CD4-positive, alpha-beta T cell treated with Interleukin-10 for 1 hour (primary cell): ENCODE measurements at places on chromosomes 16 and 17.

GRCh38 chr16:17803625-17804410 is 333.1 kb upstream of the XYLT1 start:
- DNase-seq, result no peak

DNA sequence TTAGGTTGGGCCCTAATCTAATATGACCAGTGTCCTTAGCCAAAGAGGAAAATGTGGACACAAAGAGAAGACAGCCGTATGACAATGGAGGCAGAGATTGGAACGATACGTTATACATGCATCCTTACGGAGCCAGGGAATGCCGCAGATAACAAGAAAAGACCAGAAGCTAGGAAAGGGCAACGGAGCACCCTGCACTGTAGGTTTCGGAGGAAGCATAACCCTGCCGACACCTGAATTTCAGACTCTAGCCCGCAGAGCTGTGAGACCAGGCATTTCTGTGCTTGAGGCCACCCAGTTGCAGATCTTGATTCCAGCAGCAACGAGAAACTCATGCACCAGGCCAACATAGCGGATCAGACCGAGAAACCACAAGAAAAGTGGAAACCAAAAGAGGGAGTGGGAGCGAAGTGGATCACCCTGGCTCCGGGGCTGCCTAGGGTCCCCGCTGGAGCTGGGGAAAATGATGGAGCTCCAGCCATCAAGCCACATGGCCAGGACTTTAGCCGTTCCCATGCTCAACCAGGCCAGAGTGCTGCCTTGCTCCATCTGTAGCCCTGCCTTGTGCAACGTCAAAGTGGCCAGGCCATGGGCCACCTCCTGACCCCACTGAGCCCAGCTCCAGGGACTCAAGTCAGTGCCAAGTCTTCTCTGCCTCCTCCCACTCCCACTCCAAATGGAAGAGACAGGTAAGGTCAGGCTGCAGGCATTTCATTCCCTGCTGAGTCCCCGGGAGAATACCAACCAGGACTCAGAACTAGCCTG is 51.7 kb upstream of the RPL38 start:
- no peak for DNase-seq

- DNase-seq, result no peak
These were observed 41.1 kb upstream of the KLHDC4 start for GRCh38 chr16:87806641-87807546.

GRCh38 chr17:33987162-33987561 is 267.9 kb upstream of the CCL2 start:
- DNase-seq, result no peak

GRCh38 chr17:46742565-46743270 is 75.8 kb downstream of the WNT3 start:
- DNase-seq, result no peak

DNA sequence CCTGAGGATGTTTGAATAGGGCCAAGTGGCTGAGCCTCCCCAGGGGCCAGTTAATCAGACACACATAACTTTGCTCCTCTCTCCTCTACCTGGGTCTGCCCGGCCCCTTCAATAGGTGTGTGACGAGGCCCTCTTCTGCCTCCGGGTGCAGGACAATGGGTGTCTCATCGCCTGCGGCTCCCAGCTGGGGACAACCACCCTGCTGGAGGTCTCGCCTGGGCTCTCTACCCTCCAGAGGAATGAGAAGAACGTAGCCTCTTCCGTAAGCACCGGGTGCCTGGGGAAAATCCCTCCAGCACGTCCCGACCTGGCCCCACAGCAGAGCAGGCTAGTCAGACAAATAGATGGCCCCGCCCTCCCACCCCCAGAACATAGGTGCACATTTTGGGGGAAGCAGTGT is 16.1 kb upstream of the KIF19 start:
- DNase-seq, result no peak

DNA sequence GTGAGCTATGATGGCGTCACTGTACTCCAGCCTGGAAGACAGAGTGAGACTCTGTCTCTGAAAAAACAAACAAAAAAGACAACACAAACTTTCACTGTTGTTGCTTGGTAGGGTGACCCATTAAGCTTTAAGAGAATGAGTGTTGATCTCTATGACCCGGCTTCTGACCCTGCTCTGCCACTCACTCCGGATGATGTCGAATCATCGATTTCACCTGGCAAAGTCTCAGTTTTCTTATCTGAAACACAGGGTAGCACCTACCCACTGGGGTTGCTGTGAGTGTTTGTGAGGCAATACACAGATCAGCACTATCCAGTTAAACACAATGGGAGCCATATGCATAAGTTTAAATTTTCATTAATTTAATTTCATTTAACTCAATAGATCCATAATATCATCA is 20.6 kb upstream of the IRF8 start:
- DNase-seq, result no peak

DNA sequence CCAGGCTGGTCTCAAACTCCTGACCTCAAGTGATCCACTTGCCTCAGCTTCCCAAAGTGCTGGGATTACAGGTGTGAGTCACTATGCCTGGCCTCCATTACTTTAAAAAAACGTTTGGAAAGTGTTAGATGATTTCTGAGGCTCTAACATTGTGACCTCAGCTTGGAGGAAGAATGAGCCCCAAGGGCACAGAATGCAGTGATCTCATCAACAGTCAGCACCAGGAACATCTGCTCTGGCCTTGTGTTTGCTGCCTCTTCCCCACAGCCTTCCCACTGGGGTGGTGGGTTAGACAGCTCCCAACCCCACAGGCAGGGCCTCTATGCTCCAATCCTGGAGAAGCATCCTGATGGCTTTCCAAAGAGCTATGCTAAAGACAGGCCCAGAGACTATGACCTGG is 37.7 kb upstream of the SREBF1 start:
- no peak for DNase-seq

- no peak for DNase-seq
These were observed 1.9 kb upstream of the SNN start for GRCh38 chr16:11666103-11667055.

GRCh38 chr16:62041401-62041800 is 5.2 kb upstream of the CDH8 start:
- DNase-seq, result no peak

GRCh38 chr17:31926100-31926729 is 10.6 kb upstream of the SUZ12 start:
- DNase-seq, result no peak

DNA sequence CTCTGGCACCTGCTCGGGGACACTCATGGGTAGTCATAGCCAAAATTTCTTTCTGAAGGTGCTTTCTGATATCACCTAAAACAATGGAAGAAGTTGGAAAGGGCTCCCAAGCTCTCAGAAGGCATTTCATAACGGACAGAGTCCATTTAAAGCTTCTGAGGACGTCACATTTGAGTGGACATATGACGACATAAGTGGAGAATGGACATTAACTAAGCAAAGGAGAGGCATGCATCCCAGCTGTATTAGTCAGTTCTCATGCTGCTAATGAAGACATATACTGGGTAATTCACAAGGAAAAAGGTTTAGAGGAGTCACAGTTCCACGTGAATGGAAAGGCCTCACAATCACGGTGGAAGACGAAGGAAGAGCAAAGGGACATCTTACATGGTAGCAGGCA is 260.2 kb upstream of the DYNLRB2 start:
- no peak for DNase-seq

- no peak for DNase-seq
These were observed 321.7 kb downstream of the C16orf95 start for GRCh38 chr16:86995456-86995855.

- no peak for DNase-seq
These were observed 2.3 kb upstream of the XAF1 start for GRCh38 chr17:6753546-6753945.

DNA sequence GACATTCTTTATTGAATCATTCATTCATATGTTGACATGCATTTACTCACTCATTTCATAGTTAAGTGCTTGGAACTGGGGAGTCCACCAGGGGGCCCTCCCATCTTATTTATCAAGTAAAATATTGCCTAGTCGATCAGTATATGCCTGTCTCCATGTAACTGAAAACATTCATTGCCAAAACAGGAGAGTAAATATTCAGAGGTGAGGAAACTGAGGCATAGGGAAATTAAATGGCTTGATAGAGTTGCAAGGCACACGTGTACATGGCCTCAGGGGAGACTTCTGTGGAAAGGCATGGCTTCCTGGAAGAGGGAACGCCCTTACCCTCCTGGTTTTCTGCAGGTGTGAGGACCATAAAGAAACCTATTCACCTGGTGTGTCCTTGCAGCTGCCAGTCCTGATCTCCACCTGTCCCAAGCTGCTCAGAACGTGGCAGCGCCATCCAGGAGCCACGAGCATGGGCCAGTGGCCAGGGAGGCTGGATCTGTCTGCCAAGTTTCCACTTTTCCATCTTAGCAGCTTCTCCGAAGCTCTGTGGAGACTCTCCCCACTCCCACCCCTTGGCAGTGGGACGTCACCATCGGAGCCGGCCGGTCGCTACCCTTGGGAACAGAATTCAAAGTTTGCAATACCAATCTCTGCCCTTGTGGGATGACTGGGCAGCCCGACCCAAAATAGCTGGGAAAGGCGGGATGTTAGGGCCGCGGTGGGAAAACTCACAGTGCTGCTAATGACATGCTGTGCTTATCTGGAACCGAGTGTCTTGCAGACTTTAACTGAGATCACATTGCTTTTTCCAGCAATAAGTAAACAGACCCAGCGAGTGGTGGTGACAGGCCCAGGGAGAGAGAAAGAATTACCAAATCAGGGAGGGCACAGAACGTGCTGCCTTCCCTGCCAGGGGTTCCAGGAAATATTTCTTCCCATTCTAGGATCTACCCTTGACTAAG is 4.1 kb upstream of the C1QTNF1 start:
- DNase-seq, result peak; percentile 56

DNA sequence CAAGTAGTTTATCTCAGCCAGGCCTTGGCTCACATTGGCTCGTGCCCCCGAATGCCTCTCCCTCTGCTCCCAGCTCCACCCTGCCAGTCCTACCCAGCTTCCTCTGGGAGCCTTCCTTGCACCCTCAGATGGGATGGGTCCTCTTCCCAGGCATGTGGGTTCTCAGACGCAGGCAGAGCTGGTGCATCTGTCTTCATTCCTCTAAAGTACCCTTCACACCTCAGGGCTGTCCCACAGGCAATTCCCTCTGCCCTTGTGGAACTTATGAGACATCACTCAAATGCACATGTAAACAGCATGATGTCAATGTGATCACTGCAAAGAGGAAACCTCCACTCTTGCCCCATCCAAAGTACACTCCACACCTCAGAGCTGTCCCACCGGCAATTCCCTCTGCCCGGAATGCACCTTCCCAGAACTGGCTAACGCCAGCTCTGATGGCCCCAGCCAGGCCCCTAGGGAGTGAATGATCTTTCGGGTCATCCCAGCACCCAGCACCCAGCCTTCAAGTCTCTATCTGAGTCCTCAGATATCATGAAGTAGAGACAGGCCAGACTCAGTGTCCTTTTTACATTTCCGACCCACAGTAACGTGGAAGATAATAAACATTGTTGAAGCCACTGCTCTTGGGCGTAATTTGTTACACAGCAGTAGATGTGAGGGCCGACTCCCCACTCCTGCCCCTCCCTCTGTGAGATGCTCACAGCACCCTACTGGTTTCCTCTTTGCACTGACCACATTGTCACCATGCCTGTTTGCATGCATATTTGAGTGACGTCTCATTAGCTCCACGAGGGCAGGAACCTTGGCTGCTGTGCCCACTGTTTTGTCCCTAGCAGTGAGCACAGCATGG is 85.4 kb downstream of the N4BP1 start:
- peak; percentile 20 for DNase-seq

DNA sequence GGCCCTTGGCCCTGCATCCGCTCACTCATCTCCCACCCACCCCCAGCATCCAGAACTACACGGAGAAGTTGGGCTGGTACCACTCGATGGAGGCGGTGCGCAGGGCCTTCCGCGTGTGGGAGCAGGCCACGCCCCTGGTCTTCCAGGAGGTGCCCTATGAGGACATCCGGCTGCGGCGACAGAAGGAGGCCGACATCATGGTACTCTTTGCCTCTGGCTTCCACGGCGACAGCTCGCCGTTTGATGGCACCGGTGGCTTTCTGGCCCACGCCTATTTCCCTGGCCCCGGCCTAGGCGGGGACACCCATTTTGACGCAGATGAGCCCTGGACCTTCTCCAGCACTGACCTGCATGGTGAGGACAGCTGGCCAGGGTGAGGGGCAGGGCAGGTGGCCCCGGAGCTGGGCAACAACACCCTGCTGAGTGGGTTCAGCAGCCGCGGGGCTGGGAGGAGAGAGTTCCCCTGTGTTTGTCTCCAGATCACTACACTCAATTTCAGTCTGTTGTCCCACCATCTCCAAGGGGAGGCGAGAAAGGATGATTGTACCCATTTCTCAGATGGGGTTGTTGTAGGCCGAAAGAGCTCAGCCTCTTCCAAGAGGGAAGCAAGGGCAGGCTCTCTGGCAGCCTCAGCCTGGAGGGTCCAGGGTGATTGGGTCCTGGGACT is 14.4 kb downstream of the MMP15 start:
- no peak for DNase-seq

- no peak for DNase-seq
These were observed 52.0 kb upstream of the SREBF1 start for GRCh38 chr17:17888821-17889220.

DNA sequence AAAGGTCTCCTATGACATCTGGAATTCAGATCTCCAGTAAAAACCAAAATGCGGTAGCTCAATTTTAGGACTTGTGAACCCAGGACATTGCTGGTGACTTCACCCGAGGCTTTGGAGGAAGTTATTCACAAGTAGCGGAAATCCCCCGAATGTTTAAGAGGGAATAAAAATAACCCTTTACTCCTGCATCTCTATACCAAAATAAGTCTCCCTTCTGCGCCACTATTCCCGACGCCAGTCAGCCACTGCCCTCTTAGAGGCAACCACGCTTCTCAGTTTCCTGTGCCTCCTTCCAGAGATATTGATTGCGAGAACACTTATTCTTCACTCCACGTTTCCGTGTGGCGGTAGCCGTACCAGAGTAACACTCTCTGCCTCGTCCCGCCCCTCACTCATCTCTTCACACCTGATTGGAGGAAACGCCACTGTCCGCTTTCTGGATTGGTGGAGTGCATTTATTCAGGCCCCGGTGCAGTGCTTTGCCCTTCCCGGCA is 27.4 kb downstream of the EMP2 start:
- peak; percentile 66 for DNase-seq

DNA sequence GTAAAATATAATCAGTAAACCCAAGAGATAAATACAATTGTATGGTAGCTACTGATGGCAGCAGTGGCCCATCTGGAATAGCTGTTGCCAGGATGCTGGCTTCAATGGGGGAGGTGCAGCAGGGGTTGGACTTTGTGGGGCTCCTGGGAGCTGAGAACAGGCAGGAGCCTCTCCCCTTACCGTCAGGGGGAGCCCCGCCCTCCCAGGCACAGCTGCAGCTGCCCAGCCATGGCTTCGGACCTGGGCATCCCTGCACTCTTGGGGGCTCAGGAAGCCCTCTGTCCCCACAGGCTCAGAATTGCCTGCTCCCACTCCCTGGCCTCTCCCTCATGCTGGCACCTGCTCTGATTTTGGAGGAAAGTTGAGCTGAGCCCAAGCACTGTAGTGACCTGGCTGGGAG is 741.1 kb downstream of the CDH11 start:
- no peak for DNase-seq

DNA sequence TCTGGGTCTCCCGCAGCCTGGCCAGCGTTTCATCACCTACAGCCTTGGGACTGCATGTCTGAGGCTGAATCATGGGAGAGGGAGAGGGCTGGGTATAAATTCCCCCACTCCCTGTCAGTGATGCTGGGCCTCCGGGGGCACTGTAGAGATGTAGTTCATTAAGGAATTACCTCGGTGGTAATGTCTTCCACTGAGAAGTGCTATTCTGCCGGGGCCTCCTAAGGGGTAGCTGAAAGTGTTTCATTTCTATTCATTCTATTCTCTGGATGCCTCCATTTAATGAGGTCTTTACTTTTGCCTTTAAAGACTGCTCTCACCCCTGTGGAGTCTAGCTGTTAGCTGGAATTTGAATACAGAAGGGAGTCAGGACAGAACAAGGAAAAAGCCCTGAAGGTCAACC is 116.4 kb upstream of the HS3ST4 start:
- no peak for DNase-seq

GRCh38 chr16:65071433-65072311 is 50.2 kb downstream of the CDH11 start:
- DNase-seq, result no peak
